Hepatocyte (in vitro differentiated cells): ENCODE measurements at places on chromosomes 11 and 22. TPM values are rescaled to one million over a fixed set of nuclear protein-coding genes. Genes with fewer than 3 reads are reported as not detected.

GRCh38 chr11:12237381-12237784, 127.0 kb downstream of the MICAL2 start:
- no peak for DNase-seq

The DYNC2H1 gene
- 16.2 and 16.9 TPM in 2 replicates for total RNA-seq

DNA sequence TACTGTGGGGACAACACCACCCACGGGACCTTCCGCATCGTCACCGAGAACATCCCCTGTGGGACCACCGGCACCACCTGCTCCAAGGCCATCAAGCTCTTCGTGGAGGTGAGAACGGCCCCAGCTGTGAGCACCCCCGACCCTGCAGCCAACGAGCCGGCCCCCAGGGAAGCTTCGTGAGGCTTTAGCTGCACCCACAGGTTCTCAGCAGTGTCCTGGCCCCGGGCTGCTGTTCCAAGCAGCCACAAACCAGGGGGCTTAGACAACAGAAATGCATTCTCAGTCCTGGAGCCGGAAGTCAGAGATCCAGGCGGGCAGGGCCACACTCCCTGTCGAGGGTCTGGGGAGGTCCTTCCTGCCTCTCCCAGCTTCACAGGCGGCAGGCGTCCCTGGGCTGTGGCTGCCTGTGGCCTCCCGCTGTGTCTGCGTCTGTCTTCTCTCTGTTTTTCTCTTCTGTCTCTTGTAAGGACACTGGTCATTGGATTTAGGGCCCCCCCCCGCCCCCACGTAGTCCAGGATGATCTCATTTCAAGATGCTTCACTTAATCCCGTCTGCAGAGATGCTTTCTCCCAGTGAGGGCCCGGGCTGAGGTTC, 12.5 kb downstream of the MUC5B start:
- DNase-seq: no peak

The NOL12 gene
- 11.4 and 22.6 TPM in 2 replicates for total RNA-seq

The USP35 gene
- 4.5 and 7.3 TPM in 2 replicates for total RNA-seq

GRCh38 chr11:61797263-61797944, 4.7 kb downstream of the FEN1 start:
- peak; percentile 86 for DNase-seq

GRCh38 chr11:83982825-83983224, 696.7 kb upstream of the CCDC90B start:
- DNase-seq: no peak

The MS4A6E gene
- total RNA-seq: not detected in 2 replicates
